ENCODE measurements at places on chromosomes 5 and 9.

DNA sequence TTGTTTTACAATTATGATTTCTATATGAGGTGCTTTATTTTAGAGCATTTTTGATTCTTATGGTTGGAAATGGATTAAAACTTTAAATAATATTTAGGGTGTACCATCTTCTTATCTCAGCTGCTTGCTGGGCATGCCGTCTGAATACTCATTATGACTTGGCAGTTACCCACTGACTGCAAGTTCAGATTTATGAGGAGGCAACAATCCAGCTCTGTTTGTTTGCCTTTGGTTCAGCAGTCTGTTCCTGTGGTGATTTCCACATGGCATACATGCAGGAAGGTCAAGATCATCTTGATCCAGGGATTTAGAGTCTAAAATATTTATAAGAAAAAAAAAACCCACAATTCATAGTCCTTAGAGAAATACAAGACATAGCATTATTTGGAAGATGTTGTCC lies 1254.5 kb upstream of the NUDT12 start:
- no peak for DNase-seq

DNA sequence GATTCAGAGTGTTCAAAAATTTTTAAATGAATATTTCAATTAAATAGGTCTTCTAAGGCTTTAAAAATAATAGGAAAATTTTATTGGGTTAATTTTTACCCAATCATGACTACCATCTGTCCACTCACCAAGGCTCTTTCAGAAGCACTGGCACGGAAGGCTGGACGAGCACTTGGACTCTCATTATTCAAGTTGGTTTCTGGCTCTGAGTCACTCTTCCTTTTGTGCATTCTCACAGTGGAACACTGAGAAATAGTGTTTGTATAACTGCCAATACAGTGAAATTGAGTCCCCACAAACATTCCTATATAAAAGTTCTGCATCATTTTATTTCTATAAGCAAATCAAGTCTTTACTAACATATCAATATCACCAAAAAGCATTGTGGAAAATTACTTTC lies 1149.0 kb downstream of the EFNA5 start:
- DNase-seq = no peak

DNA sequence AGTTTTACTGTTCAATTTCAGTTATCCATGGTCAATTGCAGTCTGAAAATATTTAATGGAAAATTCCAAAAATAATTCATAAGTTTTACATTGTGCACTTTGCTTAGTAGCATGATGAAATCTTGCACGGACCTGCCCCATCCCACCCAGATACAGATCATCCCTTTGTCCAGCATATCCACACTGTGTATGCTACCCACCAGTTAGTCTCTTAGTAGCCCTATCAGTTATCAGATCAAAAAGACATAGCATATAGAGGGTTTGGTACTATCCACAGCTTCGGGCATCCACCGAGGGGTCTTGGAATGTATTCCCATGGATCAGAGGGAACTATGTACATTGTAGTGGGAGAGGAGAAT lies 97.7 kb downstream of the SLC44A1 start:
- no peak for DNase-seq

- DNase-seq = no peak
These were observed 14.8 kb downstream of the SUB1 start for GRCh38 chr5:32600054-32600622.

- DNase-seq = no peak
These were observed 19.9 kb upstream of the LPAR1 start for GRCh38 chr9:111058166-111058565.

GRCh38 chr5:69265931-69266330 lies 31.2 kb downstream of the CDK7 start:
- DNase-seq = no peak
